ENCODE measurements at places on chromosomes 5 and 9. TPM values are rescaled to one million over a fixed set of nuclear protein-coding genes. Genes with fewer than 3 reads are reported as not detected.

The CD74 gene
- total RNA-seq, result 341 TPM

The NOXA1 gene
- 1.9 TPM for total RNA-seq

The SPOCK1 gene
- total RNA-seq, result 14.7 TPM

The FAM169A gene
- 3.6 TPM for total RNA-seq

The EEIG1 gene
- 21.6 TPM for total RNA-seq

The PMPCA gene
- 77.8 TPM for total RNA-seq

The PLAC8L1 gene
- total RNA-seq, result 0.45 TPM

The PCDHB14 gene
- total RNA-seq, result 2.5 TPM

The PCDHGA11 gene
- total RNA-seq, result 5.0 TPM

DNA sequence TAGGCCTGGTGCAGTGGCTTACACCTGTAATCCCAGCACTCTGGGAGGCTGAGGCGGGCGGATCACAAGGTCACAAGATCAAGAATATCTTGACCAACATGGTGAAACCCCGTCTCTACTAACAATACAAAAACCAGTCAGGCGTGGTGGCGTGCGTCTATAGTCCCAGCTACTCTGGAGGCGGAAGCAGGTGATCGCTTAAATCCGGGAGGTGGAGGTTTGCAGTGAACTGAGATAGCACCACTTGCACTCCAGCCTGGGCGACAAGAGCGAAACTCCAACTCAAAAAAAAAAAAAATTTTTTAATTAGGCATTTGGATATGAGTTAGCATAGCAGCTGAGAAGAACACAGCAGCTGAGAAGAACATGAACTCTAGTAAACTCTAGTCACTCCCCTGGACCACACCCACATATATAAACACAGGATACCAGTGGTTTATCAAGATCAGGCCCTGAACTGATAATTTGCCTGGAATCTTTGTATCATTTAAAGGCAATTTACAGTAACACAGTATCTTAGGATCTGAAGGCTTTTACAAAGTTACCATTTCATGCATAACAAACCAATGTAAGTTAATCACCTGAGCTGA, 4.6 kb upstream of the UGCG start:
- DNase-seq, result no peak

DNA sequence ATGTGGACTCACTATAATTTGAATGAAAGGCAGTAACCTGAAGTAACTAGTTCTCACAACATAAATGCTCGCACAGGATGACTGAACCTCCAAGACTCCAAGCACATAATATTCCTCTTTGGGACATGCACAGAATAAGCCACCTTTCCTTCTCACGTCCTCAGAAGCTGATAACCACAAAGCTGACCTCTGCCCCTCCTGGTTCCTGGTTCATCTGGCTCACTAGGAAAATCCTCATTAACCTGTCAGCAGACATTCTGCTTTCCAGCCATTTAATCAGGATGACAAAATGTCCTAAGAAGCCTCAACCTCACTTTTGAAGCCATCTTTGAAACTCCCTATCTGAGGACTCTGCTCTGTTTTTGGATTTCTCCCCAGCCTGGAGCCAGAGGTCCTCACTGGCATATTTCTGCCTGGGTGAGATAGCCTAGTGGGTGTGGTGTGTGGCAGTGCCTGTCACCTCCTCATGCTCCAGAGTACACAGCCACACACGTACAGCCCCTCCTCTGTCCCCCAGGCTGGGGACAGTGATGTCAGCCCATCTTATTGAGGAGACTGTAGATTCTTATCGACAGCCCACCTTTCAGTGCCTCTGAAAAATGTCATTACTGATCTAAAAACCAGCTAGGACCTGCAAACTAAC, 10.3 kb downstream of the ANKH start:
- DNase-seq, result no peak

DNA sequence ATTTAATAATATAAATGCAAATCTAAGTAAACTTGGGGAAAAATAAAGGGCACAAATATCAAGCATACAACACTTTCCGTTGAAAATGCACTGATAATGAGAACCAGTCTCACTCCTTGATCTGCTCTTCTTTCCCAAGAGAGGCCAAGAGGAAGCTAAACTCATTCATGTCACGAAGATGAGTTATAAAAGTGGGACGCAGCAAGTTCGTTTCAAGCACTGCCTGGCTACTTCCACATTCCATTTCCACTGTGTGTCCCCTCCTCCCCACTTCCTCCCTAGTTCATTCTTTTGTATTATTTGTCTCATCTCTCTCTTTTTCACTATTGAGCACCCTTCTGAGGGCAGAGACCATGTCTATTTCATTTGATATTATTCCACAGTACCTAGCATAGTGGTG, 158.1 kb downstream of the SLC24A2 start:
- DNase-seq, result no peak

DNA sequence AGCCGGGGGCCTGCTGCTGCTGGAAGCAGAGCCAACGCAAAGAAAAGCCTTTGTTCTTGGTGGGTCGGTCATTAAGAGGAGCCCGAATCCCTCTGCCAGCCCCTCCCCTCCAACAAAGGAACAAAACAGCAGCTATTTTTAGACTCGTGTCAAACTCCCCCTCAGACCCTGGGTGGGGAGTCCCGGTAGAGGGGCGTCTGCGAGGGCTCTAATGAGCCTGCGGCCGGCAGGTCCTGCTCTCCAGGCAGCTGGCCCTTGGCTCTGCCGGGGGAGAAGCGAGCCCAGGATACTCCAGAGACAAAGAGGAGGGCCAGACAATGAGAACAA, 114.0 kb downstream of the LHX2 start:
- no peak for DNase-seq

DNA sequence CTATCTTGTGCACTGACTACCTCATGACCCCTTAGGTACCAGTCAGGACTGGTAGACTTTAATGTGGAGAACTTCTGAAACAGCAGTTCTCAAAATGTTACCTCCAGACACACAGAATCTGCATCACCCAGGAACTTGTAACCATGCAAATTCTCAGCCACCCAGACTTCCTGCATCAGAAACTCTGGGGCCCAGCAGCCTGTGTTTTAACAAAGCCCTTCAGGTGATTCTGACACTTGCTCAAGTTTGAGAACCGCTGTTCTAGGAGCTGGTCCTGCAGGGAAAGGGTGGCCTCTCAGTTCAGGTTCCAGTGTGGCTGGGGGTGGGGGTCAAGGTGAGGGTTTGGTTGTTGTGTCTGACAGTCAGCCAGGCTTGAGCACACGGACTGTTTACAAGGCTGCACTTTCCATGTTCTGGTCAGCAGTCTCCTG, 28.4 kb downstream of the ZFP62 start:
- no peak for DNase-seq

- DNase-seq, result no peak
Measured at GRCh38 chr9:131197160-131197911, 72.0 kb downstream of the NUP214 start.

GRCh38 chr9:113387560-113388230, 10.9 kb upstream of the HDHD3 start:
- DNase-seq, result no peak

GRCh38 chr9:131837316-131837715, 97.4 kb upstream of the RAPGEF1 start:
- peak; percentile 67 for DNase-seq

GRCh38 chr5:80977764-80978163, 17.6 kb downstream of the RASGRF2 start:
- no peak for DNase-seq

DNA sequence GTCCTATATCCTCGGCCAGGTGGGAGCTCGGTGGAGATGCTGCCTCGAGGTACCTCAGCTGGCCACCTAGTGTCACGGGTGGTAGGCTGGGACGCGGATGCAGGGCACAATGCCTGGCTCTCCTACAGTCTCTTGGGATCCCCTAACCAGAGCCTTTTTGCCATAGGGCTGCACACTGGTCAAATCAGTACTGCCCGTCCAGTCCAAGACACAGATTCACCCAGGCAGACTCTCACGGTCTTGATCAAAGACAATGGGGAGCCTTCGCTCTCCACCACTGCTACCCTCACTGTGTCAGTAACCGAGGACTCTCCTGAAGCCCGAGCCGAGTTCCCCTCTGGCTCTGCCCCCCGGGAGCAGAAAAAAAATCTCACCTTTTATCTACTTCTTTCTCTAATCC, 2.0 kb downstream of the PCDHGC3 start:
- no peak for DNase-seq

- no peak for DNase-seq
Measured at GRCh38 chr5:107215611-107216010, 455.1 kb downstream of the EFNA5 start.

DNA sequence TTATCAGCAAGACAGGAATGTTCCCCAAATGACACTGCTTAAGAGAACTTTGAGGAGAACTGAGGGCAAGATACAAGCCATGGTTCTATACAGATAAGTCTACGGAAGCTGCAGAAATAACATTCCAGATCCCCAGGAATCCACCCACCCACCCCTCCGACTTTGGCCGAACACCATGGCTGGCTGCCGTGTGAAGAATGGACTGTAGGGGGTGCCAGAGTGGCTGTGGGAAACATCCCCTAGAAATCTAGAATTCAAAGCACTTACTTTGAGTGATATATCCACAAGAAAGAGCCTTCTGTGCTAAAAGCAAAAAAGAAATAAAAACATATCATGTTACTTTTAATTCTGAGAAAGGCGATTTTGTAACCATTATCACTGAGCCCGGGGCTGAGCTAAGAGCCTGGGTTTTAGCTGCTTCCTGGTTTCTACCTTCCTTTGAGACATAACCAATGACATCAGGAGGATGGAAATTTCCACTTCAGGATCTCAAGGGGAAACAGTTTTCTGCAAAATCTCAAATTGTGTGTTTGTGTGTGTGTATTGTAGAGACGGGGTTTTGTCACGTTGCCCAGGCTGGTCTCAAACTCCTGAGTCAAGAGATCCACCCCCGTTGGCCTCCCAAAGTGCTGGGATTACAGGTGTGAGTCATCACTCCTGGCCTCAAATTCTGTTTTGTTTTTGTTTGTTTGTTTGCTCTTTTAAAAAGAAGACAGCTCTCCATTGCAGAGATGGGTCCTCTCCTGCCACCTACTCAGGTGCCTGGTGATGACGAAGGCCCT, 36.4 kb downstream of the GGTA1 start:
- DNase-seq, result peak; percentile 76

DNA sequence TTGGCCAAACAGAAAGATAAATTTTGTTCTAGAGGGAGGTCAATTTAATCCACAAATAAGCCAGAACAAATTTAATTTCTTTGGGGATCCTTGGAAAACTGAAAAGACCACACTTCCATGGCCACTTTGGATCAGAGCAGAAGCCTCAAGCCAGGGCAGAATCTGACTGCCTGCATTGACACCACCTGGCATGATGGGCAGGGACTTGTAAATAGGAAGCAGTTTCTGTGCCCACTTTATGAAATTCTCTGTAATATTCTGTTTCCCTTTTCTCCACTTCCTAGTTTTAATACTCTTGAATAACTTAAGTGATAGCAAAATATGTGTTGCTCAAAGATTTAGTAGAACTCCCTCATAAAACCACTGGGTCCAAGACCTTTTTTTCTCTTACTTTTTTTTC, 6.7 kb upstream of the TMEM252 start:
- DNase-seq, result no peak

DNA sequence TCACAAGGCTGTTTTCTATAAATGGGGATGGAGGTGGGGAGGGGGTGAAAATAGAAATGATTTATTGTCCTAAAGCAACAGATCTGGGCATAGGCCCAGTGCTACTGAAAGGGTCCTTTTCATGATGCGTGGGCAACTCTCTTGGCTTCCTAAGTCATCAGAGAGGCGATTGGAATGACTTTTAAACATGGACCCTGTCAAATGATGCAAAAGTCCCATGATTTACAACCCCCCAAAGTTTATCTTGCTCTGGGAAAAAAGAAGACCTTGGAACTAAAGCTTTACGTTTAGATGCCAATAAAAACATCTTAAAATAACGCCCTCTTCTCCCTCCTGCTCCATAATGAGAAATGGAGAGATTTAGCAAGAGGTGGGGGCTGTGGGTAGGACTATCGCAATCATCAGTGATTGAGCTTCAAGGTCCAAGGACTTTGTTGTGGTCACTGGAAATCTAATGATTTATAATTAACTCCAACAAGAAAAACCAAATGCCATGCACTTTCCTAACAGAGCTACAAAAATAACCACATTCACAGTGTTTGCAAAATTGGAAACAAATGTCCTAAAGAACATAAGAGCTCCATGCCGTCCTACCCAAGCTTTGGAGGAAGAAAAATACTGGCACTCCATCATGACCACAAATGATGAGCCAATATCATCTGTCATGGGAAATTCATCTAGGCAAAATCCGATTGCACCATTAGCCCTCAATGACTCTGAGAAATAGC, 167.5 kb upstream of the CLINT1 start:
- no peak for DNase-seq

- DNase-seq, result no peak
Measured at GRCh38 chr5:74122175-74122574, 496.2 kb downstream of the ARHGEF28 start.

GRCh38 chr5:78405829-78406750, 45.7 kb downstream of the SCAMP1 start:
- DNase-seq, result no peak

DNA sequence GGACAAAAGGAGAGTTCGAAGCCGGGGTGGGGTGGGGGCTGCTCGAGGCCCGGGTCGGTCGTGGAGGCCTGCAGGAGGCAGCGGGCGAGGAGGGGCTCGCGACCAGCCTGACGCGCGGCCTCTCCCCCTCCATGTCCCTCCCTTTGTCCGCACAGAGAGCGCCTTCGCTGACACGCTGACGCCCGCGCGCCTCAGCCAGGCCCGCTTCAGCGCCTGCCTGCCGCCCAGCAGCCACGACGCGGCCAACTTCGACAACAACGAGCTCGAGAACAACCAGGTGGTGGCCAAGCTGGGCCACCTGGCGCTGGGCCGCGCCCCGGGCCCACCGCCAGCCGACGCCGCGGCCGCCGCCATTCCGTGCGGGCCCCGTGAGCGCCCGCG, 42.2 kb downstream of the NEURL1B start:
- no peak for DNase-seq
